SHP77 treated with DMSO at 0.1 percent for 48 hours (cell line): ENCODE measurements at places on chromosomes 5 and 9.
A peak's percentile ranks its signal among the peaks of the same experiment; 100 is the strongest.

- no peak for DNase-seq
Observed at GRCh38 chr5:176775409-176775808, 35.0 kb upstream of the UNC5A start.

- no peak for DNase-seq
Observed at GRCh38 chr5:41875121-41875520, 4.9 kb upstream of the OXCT1 start.

DNA sequence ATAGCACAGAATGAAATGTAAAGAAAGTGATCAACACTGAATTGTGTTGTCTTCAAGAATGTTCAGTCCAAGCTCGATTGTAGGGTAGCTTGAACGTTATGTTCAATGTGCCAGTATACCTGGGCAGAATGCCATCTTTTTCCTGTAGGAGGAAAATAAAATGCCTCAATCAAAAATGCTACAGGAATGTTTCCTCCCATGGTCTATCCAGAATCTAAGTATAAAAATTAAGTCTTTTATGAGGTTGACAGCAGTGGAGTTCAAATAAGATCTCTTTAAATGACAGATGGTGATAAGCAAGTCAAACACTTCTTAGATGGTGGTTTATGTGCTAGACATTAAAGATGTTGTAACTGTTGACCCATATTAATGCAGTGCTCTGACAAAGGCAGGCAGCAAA is 488.6 kb downstream of the CSNK1G3 start:
- DNase-seq, result no peak

- DNase-seq, result peak; percentile 43
Observed at GRCh38 chr5:32173267-32174010, 680 bp downstream of the GOLPH3 start.

DNA sequence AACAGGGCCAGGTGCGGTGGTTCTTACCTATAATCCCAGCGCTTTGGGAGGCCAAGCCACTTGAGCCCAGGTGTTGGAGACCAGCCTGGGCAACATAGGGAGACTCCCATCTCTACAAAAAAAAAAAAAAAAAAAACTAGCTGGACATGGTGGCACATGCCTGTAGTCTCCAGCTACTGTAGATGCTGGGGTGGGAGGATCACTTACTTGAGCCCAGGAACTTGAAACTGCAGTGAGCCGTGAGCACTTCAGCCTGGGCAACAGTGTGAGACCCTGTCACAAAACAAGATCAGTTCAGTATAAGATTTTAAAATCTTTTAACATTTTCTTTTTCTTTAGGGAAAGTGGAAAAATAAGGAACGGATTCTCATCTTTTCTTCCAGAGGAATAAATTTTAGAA is 2.5 kb downstream of the BRIX1 start:
- no peak for DNase-seq

DNA sequence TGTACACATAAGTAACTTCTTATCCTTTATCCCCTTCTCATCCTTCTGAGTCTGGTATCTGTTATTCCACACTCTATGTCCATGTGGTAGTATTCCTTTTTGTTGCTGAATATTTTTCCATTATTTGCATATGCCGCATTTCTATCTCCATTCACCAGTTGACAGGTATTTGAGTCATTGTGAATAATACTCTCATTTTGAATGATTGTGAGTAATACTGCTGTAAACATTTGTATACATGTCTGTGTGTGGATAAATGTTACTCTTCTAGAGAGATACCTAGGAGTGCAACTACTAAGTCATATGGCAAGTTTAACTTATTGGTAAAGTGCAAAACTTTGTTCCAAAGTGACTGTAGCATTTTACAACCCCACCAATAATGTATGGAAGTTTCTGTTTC is 15.6 kb downstream of the RIC1 start:
- no peak for DNase-seq

- no peak for DNase-seq
Observed at GRCh38 chr9:38023661-38024035, 45.4 kb downstream of the SHB start.

GRCh38 chr5:57434227-57434640 is 48.4 kb downstream of the ACTBL2 start:
- no peak for DNase-seq
